ENCODE measurements at places on chromosomes 7 and 10.

- no peak for DNase-seq
- no peaks in the 10 kb centered on the region for H3K4me1 ChIP-seq
- H3K4me3 ChIP-seq: no peak overlapping the region
- no peak overlapping the region for H3K27ac ChIP-seq
- no peaks in the 10 kb centered on the region for H3K27me3 ChIP-seq
Observed at GRCh38 chr7:30864101-30864500, 47.6 kb upstream of the AQP1 start.

GRCh38 chr10:6647811-6648526 is 67.9 kb upstream of the PRKCQ start:
- H3K27ac ChIP-seq: no peak overlapping the region
- peaks cover 6% of the 10 kb centered on the region for H3K27me3 ChIP-seq
- peaks cover 45% of the 10 kb centered on the region for H3K4me1 ChIP-seq
- H3K4me3 ChIP-seq: no peak overlapping the region
- peaks cover 2% of the 10 kb centered on the region for H3K36me3 ChIP-seq

GRCh38 chr10:60246382-60246781 is 143.3 kb downstream of the ANK3 start:
- no peaks in the 10 kb centered on the region for H3K36me3 ChIP-seq
- H3K4me3 ChIP-seq: no peak overlapping the region
- H3K27ac ChIP-seq: no peak overlapping the region
- no peaks in the 10 kb centered on the region for H3K4me1 ChIP-seq
- no peak for DNase-seq
- no peaks in the 10 kb centered on the region for H3K27me3 ChIP-seq

DNA sequence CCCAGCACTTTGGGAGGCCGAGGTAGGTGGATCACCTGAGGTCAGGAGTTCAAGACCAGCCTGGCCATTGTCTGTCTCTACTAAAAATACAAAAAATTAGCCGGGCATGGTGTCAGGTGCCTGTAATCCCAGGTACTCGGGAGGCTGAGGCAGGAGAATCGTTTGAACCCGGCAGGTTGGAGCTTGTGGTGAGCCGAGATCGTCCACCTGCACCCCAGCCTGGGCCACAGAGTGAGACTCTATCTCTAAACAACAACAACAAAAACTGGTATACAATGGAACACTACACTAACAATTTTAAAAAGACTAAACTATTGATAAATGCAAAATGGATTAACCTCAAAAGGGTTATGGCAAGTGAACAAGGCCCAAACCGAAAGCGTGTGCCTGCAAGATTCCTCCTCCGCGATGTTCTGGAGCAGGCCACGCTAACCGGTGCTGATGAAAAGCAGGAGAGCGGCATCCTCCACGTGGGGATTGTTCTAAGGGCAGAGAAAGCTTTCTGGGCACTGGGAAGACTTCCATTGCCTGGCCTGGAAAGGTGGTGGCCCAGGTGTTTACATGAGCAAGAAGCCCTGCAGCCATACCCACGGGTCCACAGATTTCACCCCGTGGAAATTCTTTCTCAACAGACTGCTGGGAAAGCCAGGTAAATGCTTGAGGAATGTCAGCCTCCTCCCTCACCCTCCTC is 53.8 kb downstream of the PDGFA start:
- no peaks in the 10 kb centered on the region for H3K4me1 ChIP-seq
- H3K27ac ChIP-seq: no peak overlapping the region
- no peaks in the 10 kb centered on the region for H3K36me3 ChIP-seq
- DNase-seq: no peak
- H3K4me3 ChIP-seq: no peak overlapping the region

DNA sequence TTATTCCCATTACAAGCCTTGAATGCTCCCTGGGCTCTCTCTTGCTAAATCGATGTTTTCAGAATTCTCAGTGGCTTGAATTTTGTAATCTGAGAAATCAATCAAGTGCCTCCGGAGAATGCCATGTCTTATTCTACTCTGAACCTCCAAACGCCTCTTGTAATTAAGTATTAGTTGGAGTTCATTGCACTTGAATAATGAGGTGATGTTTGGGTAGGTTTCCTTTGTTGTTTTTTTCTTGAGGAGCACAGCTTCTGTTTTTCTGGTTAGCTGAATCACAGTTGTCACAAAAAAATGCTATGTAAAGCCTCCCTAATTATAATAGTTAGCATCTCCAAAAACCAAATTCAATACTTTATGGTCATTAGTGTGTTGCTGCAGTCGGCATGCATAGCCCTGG is 100.3 kb downstream of the PLPP4 start:
- DNase-seq: no peak
- no peaks in the 10 kb centered on the region for H3K27me3 ChIP-seq
- H3K36me3 ChIP-seq: no peaks in the 10 kb centered on the region
- H3K27ac ChIP-seq: no peak overlapping the region
- H3K4me3 ChIP-seq: no peak overlapping the region

DNA sequence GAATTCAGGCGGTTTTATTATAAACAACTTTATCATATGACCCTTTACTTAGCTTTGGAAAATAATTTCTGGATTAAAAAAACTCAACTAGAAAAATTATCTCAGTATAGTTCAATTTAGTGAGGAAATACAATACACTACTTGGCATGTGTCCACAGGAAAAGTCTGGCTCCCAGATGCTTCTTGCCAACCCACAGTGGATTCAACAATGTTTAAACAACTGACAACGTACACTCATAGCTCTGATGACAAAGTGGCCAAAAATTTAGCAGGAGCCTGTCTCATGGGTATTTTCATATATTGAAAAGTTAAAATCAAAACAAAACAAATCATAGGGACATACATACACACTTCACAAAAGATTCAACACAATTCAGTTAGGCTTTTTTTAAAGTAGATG is 158.8 kb downstream of the SKAP2 start:
- H3K4me1 ChIP-seq: no peaks in the 10 kb centered on the region
- no peak overlapping the region for H3K4me3 ChIP-seq
- H3K27ac ChIP-seq: no peak overlapping the region
- no peak for DNase-seq
- no peaks in the 10 kb centered on the region for H3K36me3 ChIP-seq
- H3K27me3 ChIP-seq: peaks cover 3% of the 10 kb centered on the region

DNA sequence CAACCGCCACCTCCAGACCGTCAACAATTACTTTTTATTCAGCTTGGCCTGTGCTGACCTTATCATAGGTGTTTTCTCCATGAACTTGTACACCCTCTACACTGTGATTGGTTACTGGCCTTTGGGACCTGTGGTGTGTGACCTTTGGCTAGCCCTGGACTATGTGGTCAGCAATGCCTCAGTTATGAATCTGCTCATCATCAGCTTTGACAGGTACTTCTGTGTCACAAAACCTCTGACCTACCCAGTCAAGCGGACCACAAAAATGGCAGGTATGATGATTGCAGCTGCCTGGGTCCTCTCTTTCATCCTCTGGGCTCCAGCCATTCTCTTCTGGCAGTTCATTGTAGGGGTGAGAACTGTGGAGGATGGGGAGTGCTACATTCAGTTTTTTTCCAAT is 146.6 kb downstream of the CHRM2 start:
- no peaks in the 10 kb centered on the region for H3K27me3 ChIP-seq
- H3K36me3 ChIP-seq: no peaks in the 10 kb centered on the region
- no peak overlapping the region for H3K27ac ChIP-seq
- no peaks in the 10 kb centered on the region for H3K4me1 ChIP-seq

GRCh38 chr10:14742815-14743214 is 31.9 kb downstream of the FAM107B start:
- H3K27ac ChIP-seq: peak overlapping the region; percentile 0
- no peak overlapping the region for H3K4me3 ChIP-seq
- H3K27me3 ChIP-seq: peaks cover 4% of the 10 kb centered on the region
- DNase-seq: no peak
- peaks cover 3% of the 10 kb centered on the region for H3K36me3 ChIP-seq
- peaks cover 24% of the 10 kb centered on the region for H3K4me1 ChIP-seq

GRCh38 chr7:30596721-30597120 is 2.0 kb downstream of the GARS1 start:
- H3K4me3 ChIP-seq: peak overlapping the region; percentile 89
- H3K27ac ChIP-seq: peak overlapping the region; percentile 100
- peaks cover 44% of the 10 kb centered on the region for H3K36me3 ChIP-seq
- H3K27me3 ChIP-seq: peaks cover 4% of the 10 kb centered on the region
- H3K4me1 ChIP-seq: peaks cover 58% of the 10 kb centered on the region

- peaks cover 5% of the 10 kb centered on the region for H3K27me3 ChIP-seq
- H3K4me3 ChIP-seq: no peak overlapping the region
- no peak overlapping the region for H3K27ac ChIP-seq
- DNase-seq: no peak
- H3K36me3 ChIP-seq: no peaks in the 10 kb centered on the region
- H3K4me1 ChIP-seq: no peaks in the 10 kb centered on the region
Observed at GRCh38 chr7:106614751-106615150, 46.2 kb downstream of the CCDC71L start.

DNA sequence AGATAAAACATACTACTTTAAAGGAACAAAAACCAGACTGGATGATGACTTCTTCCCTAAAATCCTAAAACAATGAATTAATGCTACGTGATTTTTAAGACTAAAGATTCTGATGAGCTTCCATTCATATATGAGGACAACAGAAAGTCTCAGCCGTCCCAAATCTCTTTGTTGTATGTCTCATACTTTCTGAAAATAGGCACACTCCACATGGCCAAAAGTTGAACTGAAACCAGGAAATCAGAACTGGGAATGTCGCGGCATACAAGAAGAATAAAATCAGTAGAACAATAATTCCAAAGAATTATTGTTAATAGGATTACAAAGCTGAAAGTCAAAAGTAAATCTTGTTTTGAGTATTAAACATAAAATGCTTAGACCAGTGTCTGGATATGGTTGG is 195.4 kb upstream of the GHITM start:
- DNase-seq: no peak
- no peaks in the 10 kb centered on the region for H3K36me3 ChIP-seq
- no peak overlapping the region for H3K27ac ChIP-seq

GRCh38 chr7:79823246-79823951 is 311.2 kb upstream of the GNAI1 start:
- no peak for DNase-seq
- no peaks in the 10 kb centered on the region for H3K27me3 ChIP-seq
- H3K4me3 ChIP-seq: no peak overlapping the region
- H3K4me1 ChIP-seq: no peaks in the 10 kb centered on the region
- no peaks in the 10 kb centered on the region for H3K36me3 ChIP-seq

DNA sequence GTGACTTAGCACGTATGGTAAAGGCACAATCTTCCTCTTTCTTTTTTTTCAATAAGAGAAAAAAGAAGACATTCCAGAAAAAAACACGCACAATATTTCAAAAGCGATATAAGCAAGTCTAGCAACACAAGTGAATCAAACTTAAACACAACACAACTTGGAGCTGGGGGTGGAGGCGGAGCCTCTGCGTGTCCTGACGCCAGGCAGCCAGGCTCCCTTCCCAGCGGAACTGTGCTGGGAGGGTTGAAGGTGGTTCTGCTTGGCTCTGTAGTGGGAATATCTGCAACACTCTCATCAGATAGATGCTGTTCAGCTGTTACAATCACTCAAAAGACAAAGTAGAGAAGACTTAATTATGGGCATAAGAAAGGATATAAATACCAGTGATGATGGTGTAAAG is 211.4 kb downstream of the WDR37 start:
- H3K4me1 ChIP-seq: no peaks in the 10 kb centered on the region
- no peak for DNase-seq
- no peak overlapping the region for H3K4me3 ChIP-seq
- H3K36me3 ChIP-seq: no peaks in the 10 kb centered on the region
- H3K27ac ChIP-seq: no peak overlapping the region
- peaks cover 20% of the 10 kb centered on the region for H3K27me3 ChIP-seq

- H3K27ac ChIP-seq: no peak overlapping the region
- H3K4me1 ChIP-seq: peaks cover 10% of the 10 kb centered on the region
- H3K36me3 ChIP-seq: peaks cover 44% of the 10 kb centered on the region
- H3K4me3 ChIP-seq: no peak overlapping the region
- DNase-seq: no peak
Observed at GRCh38 chr10:30447125-30447799, 13.3 kb downstream of the MAP3K8 start.

DNA sequence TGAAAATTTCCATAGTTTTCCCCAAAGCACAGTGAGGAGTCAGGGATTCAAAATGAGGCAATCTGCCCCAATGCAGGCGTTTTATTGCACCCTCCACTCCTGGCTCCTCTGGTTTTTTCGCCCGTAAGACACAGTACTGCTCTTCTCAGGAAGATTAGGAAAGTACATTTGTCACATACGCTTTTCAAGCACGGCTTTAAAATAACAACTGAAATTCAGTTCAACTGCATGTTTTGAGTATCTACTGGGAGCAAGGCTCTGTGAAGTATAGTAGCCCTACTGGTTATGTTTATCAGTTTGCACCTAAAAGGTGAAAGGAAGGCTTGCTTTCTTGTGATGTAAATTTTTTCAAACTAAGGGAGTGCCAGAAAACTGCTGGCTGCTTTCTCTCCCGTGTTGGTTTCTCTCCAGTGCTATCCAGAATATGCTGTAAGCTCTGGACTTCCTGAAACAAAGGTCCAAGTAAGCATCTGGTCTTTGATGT is 1.9 kb upstream of the SGMS1 start:
- H3K27ac ChIP-seq: peak overlapping the region; percentile 97
- H3K4me3 ChIP-seq: peak overlapping the region; percentile 86
- no peaks in the 10 kb centered on the region for H3K27me3 ChIP-seq
- no peaks in the 10 kb centered on the region for H3K36me3 ChIP-seq
- H3K4me1 ChIP-seq: peaks cover 28% of the 10 kb centered on the region

GRCh38 chr7:108382932-108383331 is 73.3 kb downstream of the NRCAM start:
- H3K27ac ChIP-seq: no peak overlapping the region
- no peak overlapping the region for H3K4me3 ChIP-seq
- H3K27me3 ChIP-seq: no peaks in the 10 kb centered on the region

GRCh38 chr10:82796510-82796909 is 921.5 kb downstream of the NRG3 start:
- H3K27me3 ChIP-seq: no peaks in the 10 kb centered on the region
- no peaks in the 10 kb centered on the region for H3K4me1 ChIP-seq
- DNase-seq: no peak
- H3K27ac ChIP-seq: no peak overlapping the region
- H3K4me3 ChIP-seq: no peak overlapping the region

- no peak overlapping the region for H3K4me3 ChIP-seq
- peaks cover 30% of the 10 kb centered on the region for H3K36me3 ChIP-seq
- no peak for DNase-seq
Observed at GRCh38 chr7:37113661-37114355, 334.9 kb downstream of the ELMO1 start.

- no peak overlapping the region for H3K27ac ChIP-seq
- DNase-seq: no peak
- no peak overlapping the region for H3K4me3 ChIP-seq
- no peaks in the 10 kb centered on the region for H3K36me3 ChIP-seq
- peaks cover 6% of the 10 kb centered on the region for H3K27me3 ChIP-seq
Observed at GRCh38 chr7:6286486-6286885, 14.1 kb upstream of the CYTH3 start.

DNA sequence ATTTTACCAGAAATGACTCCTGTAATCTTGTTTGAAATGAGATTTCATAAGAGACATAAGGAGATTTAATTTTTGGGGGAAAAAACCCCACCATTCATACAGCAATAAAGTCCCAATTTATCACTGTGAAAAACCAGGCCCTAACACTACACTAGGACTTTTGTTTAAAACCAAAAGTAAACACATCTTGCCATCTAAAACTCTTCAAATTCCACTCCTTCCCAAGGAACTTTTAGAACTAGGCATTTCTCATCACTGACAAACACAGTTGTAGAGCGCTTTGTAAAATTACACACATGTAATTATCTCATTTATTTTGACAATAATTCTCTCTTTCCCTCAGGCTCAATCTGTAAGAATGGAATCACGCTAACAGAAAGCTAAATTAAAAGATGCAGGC is 128.1 kb upstream of the C1QL3 start:
- no peak overlapping the region for H3K4me3 ChIP-seq
- no peak for DNase-seq
- no peaks in the 10 kb centered on the region for H3K4me1 ChIP-seq
- H3K27me3 ChIP-seq: no peaks in the 10 kb centered on the region
- H3K27ac ChIP-seq: no peak overlapping the region

GRCh38 chr10:72044417-72045041 is 43.8 kb downstream of the SPOCK2 start:
- H3K27ac ChIP-seq: peak overlapping the region; percentile 31
- peaks cover 16% of the 10 kb centered on the region for H3K27me3 ChIP-seq
- H3K4me3 ChIP-seq: no peak overlapping the region
- peaks cover 3% of the 10 kb centered on the region for H3K4me1 ChIP-seq
- no peak for DNase-seq
- H3K36me3 ChIP-seq: no peaks in the 10 kb centered on the region
